ENCODE measurements at places on chromosomes 3 and 15. TPM values are rescaled to one million over a fixed set of nuclear protein-coding genes. Genes with fewer than 3 reads are reported as not detected.

Gene SNAPC5
- 22.9 TPM for total RNA-seq

Gene SH2D7
- total RNA-seq: not detected

Gene MED12L
- 12.8 TPM for total RNA-seq

Gene TBC1D2B
- 19.7 TPM for total RNA-seq

Gene MAP4
- 141 TPM for total RNA-seq

Gene POLQ
- 16.9 TPM for total RNA-seq

Gene SHF
- 55.0 TPM for total RNA-seq

Gene ETV5
- 63.4 TPM for total RNA-seq

Gene PAQR5
- 0.21 TPM for total RNA-seq

Gene A4GNT
- total RNA-seq: not detected

GRCh38 chr15:46714950-46715349 is 1002.4 kb upstream of the SEMA6D start:
- no peak overlapping the region for H3K27ac ChIP-seq
- no peak overlapping the region for H3K4me3 ChIP-seq
- no peaks in the 10 kb centered on the region for H3K36me3 ChIP-seq
- no peaks in the 10 kb centered on the region for H3K27me3 ChIP-seq

DNA sequence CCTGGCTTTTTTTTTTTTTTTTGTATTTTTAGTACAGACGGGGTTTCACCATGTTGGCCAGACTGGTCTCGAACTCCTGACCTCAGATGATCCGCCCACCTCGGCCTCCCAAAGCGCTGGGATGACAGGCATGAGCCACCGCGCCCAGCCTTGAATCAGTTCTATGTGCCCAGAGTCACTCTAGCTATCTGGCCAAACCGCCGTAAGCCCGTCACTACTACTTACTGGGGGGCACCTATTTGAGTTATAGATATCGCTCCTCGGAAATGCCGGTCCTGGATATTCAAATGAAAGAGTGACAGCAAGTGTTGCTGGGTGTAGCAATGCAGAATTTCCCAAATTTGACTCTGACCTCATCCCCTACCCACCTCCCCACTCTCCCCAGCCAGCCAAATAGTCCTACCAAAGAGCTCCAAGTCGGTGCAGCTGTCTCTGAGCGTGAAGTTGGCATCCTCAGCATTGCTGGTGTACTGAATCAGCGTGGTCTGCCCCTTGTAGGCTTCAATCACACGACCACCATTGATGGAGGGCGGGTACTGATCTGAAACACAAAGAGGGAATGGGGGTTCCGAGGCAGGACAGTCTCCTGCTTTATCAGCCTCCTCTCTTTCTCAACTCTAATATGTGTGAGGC is 38.1 kb downstream of the MUC20 start:
- H3K36me3 ChIP-seq: no peaks in the 10 kb centered on the region
- DNase-seq: no peak
- H3K27ac ChIP-seq: peak overlapping the region; percentile 21
- no peak overlapping the region for H3K4me3 ChIP-seq

DNA sequence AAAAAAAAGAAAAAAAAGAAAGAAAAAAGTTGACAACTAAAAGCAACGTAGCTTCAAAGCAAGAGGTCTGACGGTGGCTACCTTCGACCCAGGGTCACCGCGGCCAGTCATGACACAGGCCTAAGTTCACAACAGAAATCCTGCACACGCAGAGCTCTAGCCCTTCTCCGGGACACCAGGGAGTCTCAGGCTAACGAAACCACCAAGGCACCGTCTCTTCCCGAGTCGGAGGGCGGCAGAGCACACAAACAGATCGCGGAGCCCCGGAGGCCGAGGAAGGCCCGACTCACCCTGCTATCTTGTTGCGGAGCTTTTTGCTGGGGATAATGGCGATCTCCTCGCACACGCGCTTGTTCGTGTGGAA is 584 bp downstream of the RPS17 start:
- H3K27me3 ChIP-seq: no peaks in the 10 kb centered on the region
- H3K27ac ChIP-seq: peak overlapping the region; percentile 98
- no peak for DNase-seq
- H3K4me3 ChIP-seq: peak overlapping the region; percentile 99
- peaks cover 28% of the 10 kb centered on the region for H3K36me3 ChIP-seq

DNA sequence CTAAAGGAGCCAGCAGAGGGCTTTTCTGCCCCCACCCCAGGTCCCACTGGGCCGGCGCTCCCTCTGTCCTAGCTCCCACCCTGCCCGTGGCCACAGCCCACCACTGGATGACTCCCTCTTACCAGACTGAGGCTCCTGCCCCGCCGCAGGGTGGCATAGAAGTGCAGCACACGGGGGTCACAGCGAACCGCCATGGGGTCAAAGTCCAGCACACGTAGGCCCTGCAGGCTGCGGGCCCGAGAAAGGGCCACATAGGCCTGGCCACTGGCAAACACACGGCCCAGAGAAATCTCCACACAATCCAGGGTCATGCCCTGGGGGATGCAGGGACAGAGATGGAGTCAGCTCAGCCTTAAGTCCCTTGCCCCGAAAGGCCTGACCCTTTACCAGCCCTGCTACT is 9.0 kb downstream of the PIF1 start:
- H3K36me3 ChIP-seq: peaks cover 5% of the 10 kb centered on the region
- H3K27me3 ChIP-seq: no peaks in the 10 kb centered on the region
- H3K4me3 ChIP-seq: no peak overlapping the region
- H3K27ac ChIP-seq: peak overlapping the region; percentile 35
- H3K4me1 ChIP-seq: peaks cover 5% of the 10 kb centered on the region
- DNase-seq: no peak

- H3K4me3 ChIP-seq: no peak overlapping the region
- H3K27me3 ChIP-seq: no peaks in the 10 kb centered on the region
- peaks cover 6% of the 10 kb centered on the region for H3K4me1 ChIP-seq
- H3K36me3 ChIP-seq: no peaks in the 10 kb centered on the region
- no peak for DNase-seq
Observed at GRCh38 chr3:8095724-8096123, 405.9 kb upstream of the LMCD1 start.

DNA sequence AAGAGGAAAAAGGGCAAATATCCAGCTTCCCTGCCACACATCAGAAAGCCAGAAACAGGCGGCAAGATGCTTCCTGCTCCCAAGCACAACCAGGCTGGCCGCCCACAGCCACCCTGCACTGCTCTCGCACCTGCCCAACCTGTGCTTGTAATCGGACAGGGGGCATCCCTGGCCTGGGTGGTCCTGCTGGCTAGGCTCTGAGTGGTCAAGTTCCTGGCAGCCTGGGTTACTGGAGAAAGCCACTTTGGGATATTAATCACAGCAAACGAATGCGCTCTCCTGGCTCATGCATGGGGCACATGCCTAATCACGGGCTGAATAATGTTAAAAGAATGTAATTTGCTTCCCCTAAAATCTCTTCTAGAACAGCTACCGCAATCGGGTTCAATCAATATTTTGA is 442.4 kb downstream of the MCTP2 start:
- H3K4me3 ChIP-seq: no peak overlapping the region
- no peak overlapping the region for H3K27ac ChIP-seq
- peaks cover 43% of the 10 kb centered on the region for H3K4me1 ChIP-seq
- no peak for DNase-seq

DNA sequence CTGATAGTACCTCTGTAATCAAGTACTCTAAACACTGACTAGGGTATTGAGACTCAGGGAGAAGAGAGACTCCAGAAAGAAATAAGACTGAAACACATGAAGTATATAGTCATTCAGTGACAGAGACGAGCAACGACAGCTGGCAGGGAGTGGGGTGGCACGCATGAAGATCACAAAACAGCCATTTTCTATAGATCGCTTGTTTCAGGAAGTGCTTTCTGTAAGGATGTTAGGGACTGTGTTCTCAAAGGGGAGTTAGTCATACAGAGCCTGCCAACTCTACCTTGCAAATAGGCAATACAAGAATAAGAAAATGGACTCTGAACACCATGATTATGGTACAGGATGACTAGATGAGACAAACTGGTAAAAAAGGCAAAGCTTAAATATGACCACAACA is 139.5 kb downstream of the TBL1XR1 start:
- no peak for DNase-seq
- H3K4me1 ChIP-seq: peaks cover 10% of the 10 kb centered on the region
- H3K36me3 ChIP-seq: peaks cover 2% of the 10 kb centered on the region
- H3K27ac ChIP-seq: no peak overlapping the region

GRCh38 chr3:14792691-14793121 is 26.1 kb upstream of the FGD5 start:
- peaks cover 15% of the 10 kb centered on the region for H3K27me3 ChIP-seq
- H3K4me1 ChIP-seq: peaks cover 11% of the 10 kb centered on the region
- H3K4me3 ChIP-seq: no peak overlapping the region
- no peak for DNase-seq
- H3K36me3 ChIP-seq: no peaks in the 10 kb centered on the region
- H3K27ac ChIP-seq: no peak overlapping the region

GRCh38 chr3:36969540-36970432 is 23.1 kb downstream of the EPM2AIP1 start:
- H3K4me1 ChIP-seq: peaks cover 34% of the 10 kb centered on the region
- peak; percentile 46 for DNase-seq
- peaks cover 6% of the 10 kb centered on the region for H3K36me3 ChIP-seq

DNA sequence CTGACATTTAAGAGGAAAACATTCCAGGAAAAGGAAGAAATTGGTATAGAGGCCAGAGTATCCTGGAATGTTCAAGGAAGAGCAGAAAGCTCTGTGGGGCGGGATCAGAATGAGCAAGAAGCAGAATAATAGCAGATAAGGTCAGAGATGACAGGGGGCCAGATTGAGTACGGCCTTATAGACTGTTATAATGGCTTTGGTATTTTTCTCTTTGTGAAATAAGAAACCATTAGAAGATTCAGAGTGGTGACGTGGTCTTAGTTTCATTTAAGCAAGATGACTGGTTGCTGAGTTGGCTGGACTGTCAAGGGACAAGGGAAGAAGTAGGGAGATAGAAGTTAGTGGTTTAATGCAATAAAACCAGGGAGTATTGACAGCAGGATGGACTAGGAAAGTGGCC is 218.3 kb upstream of the SOX2 start:
- H3K27me3 ChIP-seq: no peaks in the 10 kb centered on the region
- no peak overlapping the region for H3K27ac ChIP-seq
- H3K36me3 ChIP-seq: no peaks in the 10 kb centered on the region
- H3K4me3 ChIP-seq: no peak overlapping the region
- peaks cover 10% of the 10 kb centered on the region for H3K4me1 ChIP-seq
- DNase-seq: no peak

- H3K4me1 ChIP-seq: peaks cover 5% of the 10 kb centered on the region
- no peak overlapping the region for H3K4me3 ChIP-seq
- no peaks in the 10 kb centered on the region for H3K27me3 ChIP-seq
- no peaks in the 10 kb centered on the region for H3K36me3 ChIP-seq
- no peak overlapping the region for H3K27ac ChIP-seq
Observed at GRCh38 chr3:13750215-13750614, 129.7 kb downstream of the WNT7A start.

DNA sequence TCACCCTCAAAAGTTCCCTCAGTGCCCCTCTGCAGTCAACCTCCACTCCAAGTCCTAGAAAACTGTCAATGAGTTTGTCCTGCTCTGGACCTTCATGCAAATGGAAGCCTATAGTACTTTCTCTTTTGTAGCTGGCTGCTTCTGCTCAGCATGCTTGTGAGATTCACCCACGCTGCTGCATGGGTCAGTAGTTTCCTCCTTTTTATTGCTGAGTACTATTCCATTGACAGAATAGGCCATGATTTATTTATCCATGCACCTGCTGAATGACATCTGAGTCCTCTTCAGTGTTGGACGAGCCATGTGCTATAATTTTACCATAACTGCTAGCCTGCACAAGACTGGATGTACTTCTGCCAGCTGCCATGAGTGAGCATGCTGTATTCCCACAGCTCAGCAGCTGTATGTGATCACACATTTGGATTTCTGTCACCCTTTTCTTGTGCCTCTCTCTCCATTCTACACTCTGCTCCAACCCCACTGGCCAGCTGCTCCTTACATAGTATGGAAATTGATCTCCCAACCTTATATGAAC is 26.3 kb downstream of the CDCP1 start:
- no peak for DNase-seq
- no peak overlapping the region for H3K27ac ChIP-seq
- no peaks in the 10 kb centered on the region for H3K36me3 ChIP-seq
- peaks cover 38% of the 10 kb centered on the region for H3K27me3 ChIP-seq
- H3K4me3 ChIP-seq: no peak overlapping the region
- H3K4me1 ChIP-seq: no peaks in the 10 kb centered on the region

GRCh38 chr3:150703299-150703755 is 393 bp downstream of the ERICH6 start:
- peak overlapping the region; percentile 98 for H3K4me3 ChIP-seq
- no peak for DNase-seq
- peak overlapping the region; percentile 98 for H3K27ac ChIP-seq
- H3K36me3 ChIP-seq: peaks cover 4% of the 10 kb centered on the region
- H3K4me1 ChIP-seq: peaks cover 9% of the 10 kb centered on the region

DNA sequence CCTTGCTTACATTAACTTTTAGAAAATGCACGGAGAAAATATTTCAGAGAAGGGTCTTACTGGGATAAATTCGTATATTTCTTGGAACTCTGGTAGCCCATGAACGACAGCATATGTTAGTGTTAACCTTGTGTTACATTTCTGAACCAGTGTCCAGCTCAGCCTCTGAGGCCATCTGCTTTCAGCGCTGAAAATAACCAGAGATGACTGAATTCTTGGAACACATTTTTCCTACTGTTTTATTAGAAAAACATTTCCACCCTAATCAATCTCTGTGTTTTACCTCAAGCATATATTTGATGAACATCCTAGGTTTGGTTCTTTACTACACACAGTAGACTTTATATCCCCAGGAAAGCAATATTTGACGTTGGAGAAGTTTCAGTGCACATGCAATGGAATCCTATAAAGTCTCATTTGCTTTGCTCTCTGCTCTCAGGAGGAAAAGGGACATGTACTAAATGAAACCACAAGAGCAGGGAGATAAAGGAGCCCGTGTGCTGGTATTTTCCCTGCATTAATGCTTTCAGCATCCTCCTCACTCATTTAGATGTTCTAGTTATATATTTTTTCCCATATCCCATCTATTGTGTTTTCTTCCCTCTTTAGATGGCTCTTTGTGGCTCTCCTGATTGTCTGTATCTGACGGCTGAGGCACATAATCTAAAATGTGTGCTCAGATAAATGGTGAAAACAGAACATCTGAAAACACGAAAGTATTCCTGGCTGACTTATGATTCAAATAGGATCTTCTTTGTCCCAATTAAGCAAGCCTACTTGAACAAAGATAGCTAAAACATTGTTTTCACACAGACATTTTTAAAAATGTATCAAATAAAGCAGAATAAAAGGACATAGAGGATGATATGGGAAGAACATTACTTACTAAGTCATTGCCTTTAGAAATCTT is 151.7 kb upstream of the KCNMB2 start:
- peak overlapping the region; percentile 93 for H3K27ac ChIP-seq
- peaks cover 19% of the 10 kb centered on the region for H3K4me1 ChIP-seq
- DNase-seq: no peak

DNA sequence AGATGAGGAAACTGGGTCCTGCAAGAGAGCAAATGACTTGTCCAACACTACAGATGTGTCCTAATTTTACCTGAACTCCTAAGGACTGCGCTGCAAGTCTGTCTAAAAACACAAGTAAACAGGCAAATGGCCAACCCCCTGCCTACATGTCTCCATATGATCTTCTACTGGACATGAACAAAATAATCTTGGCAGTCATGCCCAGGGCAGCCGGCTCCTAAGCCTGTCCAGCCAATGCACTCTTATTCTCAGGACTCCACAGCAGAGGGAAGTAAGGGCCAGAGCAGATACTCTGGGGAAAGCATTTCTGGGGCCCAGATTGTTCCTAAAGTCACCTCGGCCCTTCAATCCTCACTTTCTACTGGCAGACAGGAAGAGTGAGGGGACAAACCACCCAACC is 10.3 kb downstream of the COLQ start:
- DNase-seq: no peak
- no peaks in the 10 kb centered on the region for H3K27me3 ChIP-seq
- no peak overlapping the region for H3K4me3 ChIP-seq
- no peaks in the 10 kb centered on the region for H3K4me1 ChIP-seq
- no peaks in the 10 kb centered on the region for H3K36me3 ChIP-seq
